ENCODE measurements at places on chromosomes 2 and 18.

GRCh38 chr2:15666861-15667808 is 75.5 kb downstream of the DDX1 start:
- no peak for DNase-seq

GRCh38 chr18:21833604-21834298 is 93.2 kb downstream of the MIB1 start:
- DNase-seq: no peak

DNA sequence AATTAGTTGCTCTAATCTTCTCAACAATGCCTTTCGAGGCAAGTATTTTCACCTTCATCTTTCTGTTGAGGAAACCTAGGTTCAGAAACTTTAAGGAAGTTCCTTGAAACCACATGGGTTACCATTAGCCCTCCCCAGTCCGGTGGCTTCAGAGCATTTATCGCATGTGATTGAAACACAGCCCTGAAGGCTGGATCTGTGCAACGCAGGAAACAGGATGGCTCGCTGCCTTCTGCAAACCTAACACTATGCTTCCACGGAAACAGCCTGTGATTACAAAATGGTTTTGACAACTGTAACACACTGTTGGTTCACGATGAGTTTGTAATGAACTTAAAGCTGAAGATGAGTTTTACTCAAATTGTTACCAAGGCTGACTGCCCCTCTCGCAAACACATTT is 68.5 kb downstream of the EPB41L3 start:
- no peak for DNase-seq

- DNase-seq: no peak
Observed at GRCh38 chr2:120832296-120833070, 96.8 kb downstream of the GLI2 start.

DNA sequence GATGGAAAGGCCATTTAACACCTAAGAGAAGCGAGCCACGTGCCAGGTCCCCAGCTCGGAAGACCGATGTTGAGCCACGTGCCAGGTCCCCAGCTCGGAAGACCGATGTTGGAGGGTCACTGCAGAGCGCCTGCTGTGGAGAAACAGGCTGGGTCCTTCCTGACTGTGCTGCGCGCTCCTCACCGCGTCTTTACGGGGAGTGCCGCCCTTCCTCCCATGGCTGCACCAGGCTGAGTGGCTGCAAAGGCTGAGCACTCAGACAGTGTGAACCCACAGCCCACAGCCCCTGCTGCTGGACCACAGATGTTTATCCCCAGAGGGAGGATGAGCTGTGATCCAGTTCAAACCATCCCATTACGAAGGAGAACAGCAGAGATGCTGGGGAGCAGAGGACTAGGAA is 55.7 kb downstream of the RTP5 start:
- DNase-seq: no peak
